ENCODE measurements at places on chromosomes 5 and 9.

DNA sequence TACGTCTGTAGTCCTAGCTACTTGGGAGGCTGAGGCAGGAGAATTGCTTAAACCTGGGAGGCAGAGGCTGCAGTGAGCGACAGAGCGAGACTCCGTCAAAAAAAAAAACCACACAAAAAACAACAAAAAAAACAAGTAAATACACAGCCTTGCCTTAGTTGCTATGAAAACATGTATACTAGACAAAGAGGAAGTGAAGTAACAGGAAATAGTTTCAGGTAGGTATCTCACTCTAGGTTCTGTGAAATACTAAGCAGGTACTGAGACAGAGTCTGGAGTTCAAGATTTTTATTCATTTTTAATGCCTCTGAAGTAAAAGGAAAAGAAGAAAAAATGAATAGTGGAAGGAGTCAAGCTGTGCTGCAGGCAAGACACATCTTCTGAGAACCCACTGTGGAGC, 687.9 kb upstream of the RGMB start:
- DNase-seq, result no peak

DNA sequence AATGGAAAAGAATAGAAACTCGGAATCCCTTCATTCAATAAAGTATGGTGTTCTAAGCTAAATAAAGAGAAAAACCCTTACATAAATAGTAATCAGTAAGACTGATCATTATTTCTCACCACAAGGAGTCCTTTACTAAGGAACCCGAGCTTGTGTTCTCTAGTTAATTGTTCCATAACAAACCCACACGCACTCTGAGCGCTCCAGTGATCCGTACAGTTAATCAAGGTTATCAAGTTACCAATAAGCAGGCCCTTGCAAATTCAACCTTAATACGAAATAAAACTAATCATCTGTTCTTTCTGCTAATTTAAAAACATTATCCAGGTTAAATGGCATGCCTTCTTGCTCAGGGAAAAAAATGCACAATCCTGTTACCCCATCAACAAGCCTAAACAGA, 224.4 kb downstream of the FRMD3 start:
- no peak for DNase-seq

DNA sequence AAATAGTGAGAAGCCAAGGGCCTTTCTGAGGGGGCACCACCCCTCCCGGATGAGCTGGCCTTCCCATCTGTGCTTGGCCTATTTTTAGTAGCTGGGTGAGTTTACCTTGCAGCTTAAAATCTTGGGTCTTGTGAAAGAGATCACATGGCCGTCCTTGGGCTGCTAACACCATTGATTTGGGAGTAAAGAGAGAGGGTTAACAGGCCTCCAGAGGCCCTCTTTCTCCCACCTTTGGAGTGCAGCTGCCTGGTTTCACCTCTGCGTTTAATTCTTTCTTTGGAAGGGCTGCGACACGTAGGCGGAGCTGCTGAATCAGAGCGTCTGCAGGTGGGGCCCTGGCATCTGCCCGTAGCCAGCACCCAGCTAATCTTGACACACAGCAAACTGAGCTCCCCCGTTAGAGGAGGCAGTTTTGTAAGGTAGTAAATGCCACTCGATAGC, 12.8 kb downstream of the OLFM1 start:
- DNase-seq, result no peak

DNA sequence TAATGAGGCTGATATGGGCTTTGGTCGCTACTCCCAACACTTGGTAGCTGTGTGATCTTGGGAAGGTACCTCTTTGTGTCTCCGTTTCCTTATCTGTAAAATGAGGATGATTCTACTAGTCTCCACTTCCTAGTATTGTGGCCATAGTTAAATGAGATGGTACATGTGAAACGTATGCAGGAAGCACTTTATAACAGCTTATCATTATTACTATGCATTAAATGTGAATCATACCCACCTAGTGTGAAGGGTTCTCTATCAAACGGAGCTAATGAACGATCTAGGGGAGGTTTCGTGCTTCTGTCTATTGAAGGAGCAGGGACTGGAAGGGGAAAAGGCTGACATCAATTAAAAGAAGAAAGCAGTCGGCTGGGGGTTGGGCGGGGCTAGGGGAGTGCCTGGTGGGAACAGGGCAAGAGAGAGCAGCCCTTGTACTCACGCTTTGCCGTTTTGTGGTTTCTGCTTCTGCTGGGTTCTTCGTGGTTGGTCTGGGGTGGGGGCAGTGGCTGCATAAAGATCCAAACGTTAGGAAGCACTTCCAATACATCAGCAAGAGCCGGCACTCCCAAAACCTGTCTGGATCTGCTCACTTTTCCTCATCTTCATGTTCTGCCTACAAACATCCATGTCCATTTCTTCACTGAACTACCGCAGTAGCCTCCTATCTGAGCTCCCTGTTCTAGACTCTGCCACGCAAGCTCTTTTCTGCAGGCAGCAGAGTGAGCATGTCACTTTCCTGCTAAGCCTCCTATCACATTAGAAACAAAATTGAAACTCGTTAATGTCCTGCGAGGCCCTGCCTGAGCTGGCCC, 30.8 kb downstream of the LCP2 start:
- peak; percentile 58 for DNase-seq

- DNase-seq, result no peak
Observed at GRCh38 chr9:108167136-108167900, 677.7 kb upstream of the KLF4 start.

DNA sequence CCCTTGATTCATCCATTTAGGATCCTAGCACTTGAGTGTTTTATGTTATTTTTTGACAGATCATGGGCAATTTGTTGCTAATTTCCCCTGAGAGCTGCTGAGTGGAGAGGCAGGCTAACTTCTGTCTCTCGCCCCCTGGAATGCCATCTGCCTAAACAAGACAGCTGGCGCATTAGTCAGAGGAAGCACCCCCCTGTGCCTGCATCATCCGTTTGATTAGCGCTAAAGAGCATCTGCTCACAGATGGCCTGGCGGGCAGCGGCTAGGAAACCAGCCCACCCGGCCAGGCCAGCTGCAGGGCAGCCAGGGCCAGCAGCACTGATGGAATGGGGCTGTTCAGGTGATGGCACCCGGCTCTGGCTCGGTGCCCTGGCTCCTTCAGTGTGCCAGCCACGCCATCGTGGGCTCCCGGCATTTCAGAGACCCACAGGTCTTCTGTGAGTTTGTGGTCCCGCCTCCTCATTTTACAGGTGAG, 22.9 kb upstream of the ASS1 start:
- DNase-seq, result no peak

- no peak for DNase-seq
Observed at GRCh38 chr5:116566251-116566650, 8.4 kb downstream of the SEMA6A start.

- DNase-seq, result no peak
Observed at GRCh38 chr5:100584889-100585288, 49.7 kb downstream of the FAM174A start.

DNA sequence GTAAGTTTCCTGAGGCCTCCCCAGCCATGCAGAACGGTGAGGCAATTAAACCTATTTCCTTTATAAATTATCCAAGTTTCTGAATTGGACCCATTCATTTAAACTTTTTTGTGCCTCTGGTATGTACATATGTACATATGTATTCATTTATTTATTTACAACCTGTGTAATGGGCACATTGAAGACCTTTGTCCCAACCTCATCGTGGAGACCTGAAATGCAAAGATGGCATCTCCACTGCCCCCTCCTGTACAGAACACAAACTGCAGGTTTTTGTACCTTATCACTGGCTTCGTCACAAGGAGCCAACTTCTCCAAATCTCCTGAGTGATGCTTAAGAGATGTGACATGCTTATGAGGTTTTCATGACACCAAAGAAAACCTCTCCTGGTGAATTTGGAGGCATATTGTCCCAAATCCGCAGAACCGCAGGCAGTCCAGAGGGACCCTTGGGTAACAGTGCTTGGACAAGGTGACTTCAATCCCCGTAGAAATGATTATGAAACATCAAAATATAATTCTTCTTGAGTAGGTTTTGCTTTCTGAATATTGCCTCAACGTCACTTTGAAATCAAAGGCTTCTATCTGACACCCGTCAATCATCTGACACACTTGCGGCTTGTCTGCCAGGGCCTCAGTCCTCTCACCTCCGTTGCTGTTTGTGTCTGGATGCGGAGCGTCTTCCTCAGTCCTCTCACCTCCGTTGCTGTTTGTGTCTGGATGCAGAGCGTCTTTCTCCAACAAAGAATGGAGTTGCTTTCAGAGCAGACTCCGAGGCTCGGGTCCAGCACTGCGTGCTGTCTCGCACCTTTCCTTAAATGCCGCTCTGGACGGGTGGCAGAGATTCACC, 135.0 kb upstream of the IRX4 start:
- DNase-seq, result peak; percentile 34

GRCh38 chr5:19564036-19564435, 424.0 kb downstream of the CDH18 start:
- DNase-seq, result no peak

DNA sequence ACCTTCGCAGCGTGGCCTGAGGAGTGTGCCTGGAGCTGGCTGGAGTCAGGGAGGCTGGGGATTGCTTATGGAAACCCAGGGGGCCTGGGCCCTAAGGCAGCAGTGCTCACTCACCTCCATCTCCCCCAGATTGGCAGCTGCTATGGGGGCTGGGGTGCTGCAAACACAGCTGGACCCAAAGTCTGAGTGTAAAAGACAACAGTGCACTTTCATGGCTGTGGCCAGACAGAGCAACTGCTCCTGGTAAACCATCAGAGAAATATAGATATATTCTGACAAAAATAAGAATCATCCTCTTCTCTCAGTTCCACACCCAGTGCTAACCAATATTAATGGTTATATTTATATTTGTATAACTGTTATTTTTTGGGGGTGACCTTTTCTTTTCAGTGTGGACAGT, 123.9 kb downstream of the TENT4A start:
- DNase-seq, result no peak

- no peak for DNase-seq
Observed at GRCh38 chr5:140336388-140336787, 10.0 kb downstream of the HBEGF start.

DNA sequence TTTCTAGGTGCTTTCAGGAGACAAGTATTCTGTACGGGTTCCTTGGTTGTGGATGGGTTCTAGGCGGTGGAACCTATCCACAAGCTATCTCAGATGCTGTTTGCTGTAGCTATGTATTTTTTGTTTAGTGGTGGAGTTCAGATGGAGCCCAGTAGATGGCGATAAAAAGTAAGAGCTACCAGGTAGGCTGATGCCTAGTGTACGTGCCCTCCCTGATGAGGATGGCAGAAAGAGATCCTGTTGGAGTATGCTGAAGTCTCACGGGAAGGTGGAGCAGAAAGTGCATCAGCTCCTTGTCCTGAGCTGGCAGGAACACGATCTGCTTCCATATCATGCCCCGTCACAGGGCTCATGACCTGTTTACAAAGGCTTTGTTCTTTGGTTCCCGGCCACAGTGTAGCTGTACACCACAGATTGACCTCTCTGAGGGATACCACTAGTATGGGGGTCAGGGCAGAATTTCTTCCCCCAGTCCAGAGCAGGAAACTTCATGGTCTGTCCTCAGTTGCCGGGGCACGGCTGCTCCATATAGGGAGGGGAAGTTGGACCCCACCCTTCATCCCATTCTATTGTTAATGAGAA, 12.6 kb upstream of the UGT3A2 start:
- peak; percentile 55 for DNase-seq

GRCh38 chr5:107968406-107968843, 297.7 kb upstream of the EFNA5 start:
- DNase-seq, result no peak

All from activated CD4-positive, alpha-beta T cell treated with anti-CD3 and anti-CD28 coated beads, Interleukin-10, Interleukin-2, amounts not matched to agents 100 ng/mL and 50 ng/mL, durations not matched to agents 16 hours and 8 hours (primary cell).